ENCODE measurements at places on chromosomes 7 and 10.

GRCh38 chr10:12603766-12604470 lies 254.6 kb downstream of the CAMK1D start:
- DNase-seq = no peak

- DNase-seq = no peak
Measured at GRCh38 chr10:88759366-88760101, at the start of gene LIPN. Gene LIPN, plus strand, starts transcription at chr10:88760020. Its CDS starts 1,386 bp downstream, at chr10:88761406.

DNA sequence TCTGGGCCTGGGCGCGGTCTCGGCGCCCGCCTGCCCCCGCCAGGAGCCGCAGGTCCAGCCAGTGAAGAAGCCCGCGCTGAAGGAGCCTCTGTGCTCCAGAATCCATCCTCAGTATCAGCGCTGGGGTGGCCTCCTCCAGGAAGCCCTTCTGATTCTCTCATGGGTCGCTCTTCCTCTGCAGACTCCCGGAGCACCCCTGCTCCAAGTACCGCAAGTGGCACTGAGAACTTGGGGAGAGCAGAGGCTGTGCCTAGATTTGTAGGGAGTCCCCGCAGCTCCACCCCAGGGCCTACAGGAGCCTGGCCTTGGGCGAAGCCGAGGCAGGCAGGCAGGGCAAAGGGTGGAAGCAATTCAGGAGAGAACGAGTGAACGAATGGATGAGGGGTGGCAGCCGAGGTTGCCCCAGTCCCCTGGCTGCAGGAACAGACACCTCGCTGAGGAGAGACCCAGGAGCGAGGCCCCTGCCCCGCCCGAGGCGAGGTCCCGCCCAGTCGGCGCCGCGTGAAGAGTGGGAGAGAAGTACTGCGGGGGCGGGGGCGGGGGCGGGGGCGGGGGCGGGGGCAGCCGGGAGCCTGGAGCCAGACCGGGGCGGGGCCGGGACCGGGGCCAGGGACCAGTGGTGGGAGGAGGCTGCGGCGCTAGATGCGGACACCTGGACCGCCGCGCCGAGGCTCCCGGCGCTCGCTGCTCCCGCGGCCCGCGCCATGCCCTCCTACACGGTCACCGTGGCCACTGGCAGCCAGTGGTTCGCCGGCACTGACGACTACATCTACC lies at the start of gene ALOX5:
Gene ALOX5, plus strand, starts transcription at position 641 of the 774 bp plus-strand sequence. Its CDS starts 64 bp downstream, at position 705.
- peak; percentile 20 for DNase-seq

DNA sequence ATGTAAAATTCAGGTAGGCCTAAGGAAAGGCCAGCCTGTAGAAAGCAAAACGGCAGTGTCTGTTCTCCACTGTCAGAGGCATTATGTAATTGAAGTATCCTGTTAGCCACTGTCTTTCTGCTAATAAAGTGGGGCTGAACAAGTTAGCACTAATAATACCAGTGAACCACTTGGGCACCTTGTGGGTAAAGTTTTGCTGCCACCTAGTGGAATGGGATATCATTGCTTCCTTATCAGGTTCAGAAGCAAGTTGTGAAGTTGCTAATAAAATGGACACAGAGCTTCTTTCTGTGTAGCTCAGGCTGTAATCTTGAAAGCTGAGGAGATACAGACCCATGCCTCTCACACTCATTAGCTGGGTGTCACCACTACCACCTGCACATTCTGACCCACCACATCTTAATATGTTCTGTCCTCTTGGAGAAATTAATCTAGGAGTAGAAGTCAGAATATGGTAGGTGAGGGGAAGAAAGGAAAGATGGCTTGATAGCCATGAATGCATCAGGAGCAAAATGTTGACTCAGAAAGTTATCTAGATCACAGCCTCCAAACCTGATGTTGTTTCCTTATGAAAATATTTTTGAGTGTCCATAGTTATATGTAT lies 175.1 kb downstream of the SEPTIN7 start:
- peak; percentile 77 for DNase-seq

GRCh38 chr10:129381741-129382140 lies 85.3 kb upstream of the MGMT start:
- no peak for DNase-seq

DNA sequence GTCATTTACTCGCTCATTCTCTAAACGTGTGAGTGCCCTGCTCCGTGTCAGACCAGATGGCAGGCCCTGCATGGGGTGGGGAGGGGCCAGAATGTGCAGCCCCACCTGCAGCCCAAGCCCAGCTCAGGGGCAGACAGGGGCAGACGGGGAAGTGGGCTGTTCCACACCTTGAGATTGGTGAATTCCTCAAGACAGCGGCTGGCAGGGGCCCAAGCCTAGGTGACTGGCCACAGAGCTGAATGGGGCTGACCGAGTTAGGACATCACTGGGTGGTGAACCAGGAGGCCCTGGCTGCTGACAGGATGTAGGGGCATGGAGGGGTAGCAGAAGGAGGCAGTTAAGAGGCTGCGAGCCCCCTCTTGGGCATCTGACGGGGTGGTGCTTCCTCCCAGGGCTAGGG lies 79.1 kb downstream of the MGMT start:
- DNase-seq = no peak

- no peak for DNase-seq
Measured at GRCh38 chr10:72597897-72598296, 28.0 kb downstream of the MICU1 start.

- peak; percentile 64 for DNase-seq
Measured at GRCh38 chr10:102633287-102633686, 11.0 kb upstream of the TRIM8 start.

GRCh38 chr10:62765726-62766125 lies 38.8 kb upstream of the ADO start:
- no peak for DNase-seq

DNA sequence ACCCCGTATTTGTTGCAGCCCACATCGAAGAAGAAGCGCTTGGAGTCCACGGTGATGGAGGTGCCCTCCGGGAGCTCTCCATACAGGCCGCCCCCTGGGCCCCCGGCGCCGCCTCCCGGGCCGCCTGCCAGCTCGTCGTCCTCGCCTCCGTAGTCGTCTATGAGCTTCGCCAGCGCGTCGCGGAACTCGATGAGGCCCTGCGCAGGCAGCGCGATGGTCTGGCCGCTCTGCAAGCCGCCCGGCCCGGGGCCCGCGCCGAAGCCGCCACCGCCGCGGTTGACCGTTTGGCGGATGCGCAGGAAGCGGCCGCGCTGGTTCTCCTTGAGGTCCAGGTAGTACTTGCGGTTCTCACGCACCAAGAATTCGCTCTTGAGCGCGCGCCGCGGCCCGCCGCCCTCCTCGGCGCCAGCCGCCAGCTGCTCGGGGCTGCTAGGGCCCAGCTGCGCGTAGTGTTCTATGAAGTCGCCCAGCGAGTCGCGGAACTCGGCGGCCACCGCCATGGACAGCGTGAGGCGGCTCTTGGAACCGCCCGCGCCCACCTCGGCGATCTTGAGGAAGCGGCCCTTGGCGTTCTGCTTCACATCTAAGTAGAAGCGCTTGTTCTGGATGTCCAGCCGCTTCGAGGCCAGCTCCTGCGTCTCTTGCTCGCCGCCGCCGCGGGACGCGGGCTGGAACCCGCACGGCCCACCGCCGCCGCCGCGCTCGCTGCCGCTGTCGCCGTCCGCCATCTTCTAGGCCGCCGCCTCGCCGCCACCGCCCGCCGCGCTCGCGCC lies 523 bp downstream of the PURB start:
- peak; percentile 58 for DNase-seq

DNA sequence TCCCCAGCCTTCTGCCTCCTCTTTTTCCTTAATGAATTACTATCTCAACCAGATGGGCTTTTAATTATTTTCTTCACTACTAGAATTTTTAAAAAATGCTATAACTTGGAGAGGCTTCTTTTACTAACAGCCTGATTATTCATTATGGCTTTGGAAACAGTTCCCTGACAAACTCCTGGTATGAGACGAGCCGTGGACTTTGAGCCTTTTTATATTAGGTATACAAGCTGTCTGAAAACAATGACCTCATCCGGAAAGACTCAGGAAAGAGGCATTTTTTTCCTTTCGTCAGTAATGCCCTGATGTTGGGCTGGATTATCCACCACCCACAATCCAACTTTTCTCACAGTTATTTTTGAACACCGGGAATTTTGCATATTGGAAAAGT lies 26.7 kb upstream of the ABLIM1 start:
- no peak for DNase-seq

DNA sequence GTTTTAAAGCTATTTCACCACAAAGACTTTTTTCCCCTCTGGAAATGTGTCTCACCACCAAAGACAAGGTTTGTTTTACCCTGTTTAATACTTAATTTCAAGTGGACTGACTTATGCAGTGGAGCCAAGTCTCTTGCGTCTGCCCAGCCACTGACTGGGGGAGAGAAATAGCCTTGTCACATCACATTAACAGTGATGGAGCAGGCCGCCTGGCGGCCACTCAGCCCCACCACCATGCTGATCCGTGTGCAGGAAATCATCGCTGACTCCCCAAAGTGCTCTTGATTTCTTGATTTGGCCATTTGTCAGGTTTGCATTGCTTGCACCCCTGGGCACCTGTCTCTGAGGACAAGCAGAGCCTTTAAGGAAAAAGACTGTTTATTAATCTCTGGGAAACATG lies 334.1 kb downstream of the GLRX3 start:
- DNase-seq = no peak

DNA sequence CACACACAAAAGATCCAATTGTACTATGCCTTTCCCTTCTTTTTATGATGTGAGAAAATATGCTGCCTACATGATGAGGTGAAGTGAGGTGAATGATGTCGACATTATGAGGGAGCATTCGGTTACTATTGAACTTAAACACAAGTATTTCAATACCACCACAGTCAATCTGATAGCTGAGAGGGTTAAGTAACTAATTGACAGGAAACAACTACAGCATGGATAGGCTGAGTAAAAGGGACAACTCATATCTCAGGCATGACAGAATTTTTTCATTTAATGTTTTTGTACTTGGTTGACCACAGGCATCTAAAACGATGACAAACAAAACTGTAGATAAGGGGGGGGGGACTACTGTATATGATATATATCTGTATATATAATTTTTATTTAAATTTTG lies 488.9 kb downstream of the SH2D4B start:
- DNase-seq = no peak

Measured in activated CD4-positive, alpha-beta T cell treated with anti-CD3 and anti-CD28 coated beads, Interleukin-2, Interleukin-6, amounts not matched to agents 100 ng/mL and 50 ng/mL, durations not matched to agents 16 hours and 8 hours (primary cell).